ENCODE measurements at places on chromosomes 3 and 15.

- no peak for DNase-seq
Observed at GRCh38 chr15:43383070-43383469, 12.2 kb downstream of the TUBGCP4 start.

- no peak for DNase-seq
Observed at GRCh38 chr3:56059731-56060130, 408.5 kb downstream of the ERC2 start.

GRCh38 chr3:68007621-68008226, 353.3 kb upstream of the SUCLG2 start:
- DNase-seq = peak; percentile 41

DNA sequence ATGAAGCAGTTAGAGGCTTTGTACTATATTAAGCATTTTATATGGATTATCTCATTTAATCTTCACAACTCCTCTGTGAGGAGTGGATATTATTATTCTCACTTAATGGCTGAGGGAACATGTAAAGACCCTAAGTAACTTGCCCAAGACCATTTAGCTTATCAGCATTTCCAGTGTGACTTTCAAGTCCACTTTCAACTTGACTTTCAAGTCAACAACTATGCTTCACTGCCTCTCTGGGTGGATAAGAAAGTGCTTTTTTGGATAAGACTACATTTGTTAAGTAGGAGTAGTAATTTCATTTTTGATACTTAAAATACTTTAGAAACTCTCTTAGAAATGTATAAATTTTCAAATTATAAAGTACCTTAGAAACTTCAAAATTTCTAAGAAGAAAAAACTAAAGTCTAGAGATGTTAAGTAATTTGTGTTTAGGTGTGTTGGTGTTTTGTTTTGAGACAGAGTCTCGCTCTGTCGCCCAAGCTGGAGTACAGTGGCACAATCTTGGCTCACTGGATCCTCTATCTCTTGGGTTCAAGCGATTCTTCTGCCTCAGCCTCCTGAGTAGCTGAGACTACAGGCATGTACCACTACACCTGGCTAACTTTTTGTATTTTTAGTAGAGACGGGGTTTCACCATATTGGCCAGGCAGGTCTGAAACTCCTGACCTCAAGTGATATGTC, 71.8 kb downstream of the MINDY2 start:
- DNase-seq = no peak

- DNase-seq = no peak
Observed at GRCh38 chr15:88202231-88202630, 54.3 kb downstream of the NTRK3 start.

Data from activated CD8-positive, alpha-beta T cell treated with anti-CD3 and anti-CD28 coated beads, Interleukin-2, amount 10 ng/mL, durations not matched to agents 7 days and 5 days (primary cell).